GM20000 (cell line): ENCODE measurements at places on chromosomes 2 and 18.

DNA sequence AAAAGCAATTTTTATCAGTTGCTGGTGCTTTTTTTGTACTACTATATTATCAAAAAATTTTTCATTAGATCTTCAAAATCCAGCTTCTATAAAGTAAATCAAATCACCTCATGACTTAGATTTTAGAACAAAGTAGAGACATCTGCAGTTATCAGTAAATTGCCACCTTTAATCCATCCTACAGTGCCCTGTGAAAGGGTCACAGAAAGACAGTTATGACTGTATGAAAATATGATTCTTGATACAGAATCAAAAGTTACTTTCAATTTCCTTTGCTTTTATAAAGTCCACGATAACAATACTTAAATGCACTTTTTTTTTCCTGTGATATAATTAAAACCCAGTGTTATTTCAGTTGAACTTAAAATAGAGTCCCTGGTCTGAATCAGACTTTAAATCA lies 61.4 kb downstream of the PRPF40A start:
- no peak for DNase-seq

DNA sequence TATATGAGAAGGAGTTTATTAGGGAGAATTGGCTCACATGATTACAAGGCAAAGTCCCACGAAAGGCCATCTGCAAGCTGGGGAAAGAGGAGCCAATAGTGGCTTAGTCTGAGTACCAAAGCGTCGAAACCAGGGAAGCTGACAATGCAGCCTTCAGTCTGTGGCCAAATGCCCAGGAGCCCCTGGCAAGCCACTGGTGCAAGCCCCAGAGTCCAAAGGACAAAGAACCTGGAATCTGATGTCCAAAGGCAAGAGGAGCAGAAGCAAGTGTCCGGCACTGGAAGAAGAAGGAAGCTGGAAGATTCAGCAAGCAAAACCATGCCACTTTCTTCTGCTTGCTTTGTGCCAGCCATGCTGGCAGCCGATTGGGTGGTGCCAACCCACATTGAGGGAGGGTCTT lies 74.3 kb upstream of the NPAS2 start:
- no peak for DNase-seq

DNA sequence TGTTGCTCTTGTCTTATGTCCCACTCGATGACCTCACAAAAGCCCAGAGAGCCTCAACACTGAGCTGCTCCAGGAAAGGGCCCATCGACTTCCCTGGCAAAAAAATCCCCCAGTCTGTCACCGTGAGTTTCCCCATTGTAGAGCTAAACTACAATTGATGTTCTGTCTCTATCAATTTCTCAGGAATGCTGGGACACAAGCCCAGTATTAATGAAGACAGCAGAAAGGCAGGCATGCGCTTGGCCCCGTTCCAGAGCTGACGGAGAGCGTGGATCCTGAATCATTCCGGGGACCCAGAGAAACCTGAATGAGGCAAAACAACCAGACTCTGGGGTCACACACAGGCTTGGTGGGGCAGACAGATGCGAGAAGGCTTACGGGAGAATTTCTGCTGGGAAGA lies 146.9 kb downstream of the TTC32 start:
- no peak for DNase-seq

GRCh38 chr2:200450288-200450687 lies 59.6 kb downstream of the KCTD18 start:
- no peak for DNase-seq

- DNase-seq, result no peak
These were observed 64.3 kb downstream of the TET3 start for GRCh38 chr2:74048843-74049519.

DNA sequence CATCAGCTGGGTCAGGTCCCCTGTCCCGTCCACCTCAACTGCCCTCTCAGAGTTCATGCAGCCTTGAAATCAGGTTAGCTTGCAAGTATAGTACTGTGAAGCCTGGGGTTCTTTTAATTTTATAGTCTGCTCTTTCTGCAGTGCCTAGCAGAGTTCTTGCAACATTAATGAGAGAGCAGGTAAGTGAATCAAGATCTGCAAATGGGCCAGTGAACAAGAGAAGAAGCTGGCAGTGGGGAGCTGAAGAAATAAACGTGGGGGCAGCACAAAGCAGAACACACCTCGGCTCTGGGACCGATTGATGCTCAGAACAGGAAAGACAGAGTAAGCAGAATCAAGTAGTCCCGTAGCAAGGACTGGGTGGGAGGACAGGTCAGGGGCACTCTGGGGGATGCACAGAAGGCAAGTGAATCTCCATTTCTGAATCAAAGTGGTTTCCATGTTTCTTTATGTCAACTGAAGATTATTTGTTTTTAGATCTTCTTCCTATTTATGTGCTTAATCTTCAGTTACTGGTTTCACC lies 675.5 kb downstream of the RNF144A start:
- no peak for DNase-seq

GRCh38 chr2:23568211-23568610 lies 183.2 kb downstream of the KLHL29 start:
- DNase-seq, result no peak

DNA sequence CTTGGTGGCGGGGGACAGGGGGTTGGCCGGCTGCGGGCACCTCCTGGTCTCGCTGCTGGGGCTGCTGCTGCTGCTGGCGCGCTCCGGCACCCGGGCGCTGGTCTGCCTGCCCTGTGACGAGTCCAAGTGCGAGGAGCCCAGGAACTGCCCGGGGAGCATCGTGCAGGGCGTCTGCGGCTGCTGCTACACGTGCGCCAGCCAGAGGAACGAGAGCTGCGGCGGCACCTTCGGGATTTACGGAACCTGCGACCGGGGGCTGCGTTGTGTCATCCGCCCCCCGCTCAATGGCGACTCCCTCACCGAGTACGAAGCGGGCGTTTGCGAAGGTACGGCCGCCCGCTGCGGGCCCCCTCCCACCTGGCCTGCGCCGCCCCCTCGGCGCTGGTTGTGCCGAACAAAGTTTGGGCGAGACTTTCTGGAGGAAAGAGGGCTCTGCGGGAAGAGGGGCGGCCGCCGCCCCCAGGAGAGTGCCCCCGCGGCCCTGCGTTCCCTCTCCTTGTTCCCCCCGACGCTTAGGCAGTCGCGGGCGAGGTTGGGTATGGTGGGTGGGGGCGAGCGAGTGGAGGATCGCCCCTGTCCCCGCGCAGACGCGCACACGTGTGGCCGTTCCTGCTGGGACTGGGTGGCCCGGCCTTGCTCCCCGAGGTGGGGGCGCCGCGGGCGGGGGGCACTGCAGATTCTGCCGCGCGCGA lies 866 bp downstream of the CRIM1 start:
- peak; percentile 51 for DNase-seq

GRCh38 chr2:218872645-218873358 lies 7.8 kb upstream of the WNT10A start:
- no peak for DNase-seq

DNA sequence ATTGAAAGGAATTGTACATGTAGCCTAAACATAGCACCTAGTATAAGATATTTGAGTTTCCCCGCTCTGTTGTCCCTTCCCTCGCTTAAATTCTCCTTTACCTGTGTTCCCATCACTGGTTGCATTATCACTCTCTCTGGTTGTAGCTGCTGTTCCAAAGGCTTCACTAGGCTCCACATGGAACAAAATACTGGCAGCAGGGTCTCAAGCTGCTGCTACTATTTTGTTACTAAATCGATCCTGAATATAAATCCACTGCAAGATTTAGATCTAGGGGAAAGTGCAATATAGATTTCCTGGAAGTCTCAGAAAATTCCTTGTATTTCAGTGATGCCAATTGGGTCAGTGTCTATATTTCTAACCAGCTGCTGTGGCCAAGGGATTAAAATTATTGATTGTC lies 443.5 kb downstream of the SATB2 start:
- DNase-seq, result no peak

GRCh38 chr2:40173276-40173675 lies 278.6 kb downstream of the SLC8A1 start:
- no peak for DNase-seq

DNA sequence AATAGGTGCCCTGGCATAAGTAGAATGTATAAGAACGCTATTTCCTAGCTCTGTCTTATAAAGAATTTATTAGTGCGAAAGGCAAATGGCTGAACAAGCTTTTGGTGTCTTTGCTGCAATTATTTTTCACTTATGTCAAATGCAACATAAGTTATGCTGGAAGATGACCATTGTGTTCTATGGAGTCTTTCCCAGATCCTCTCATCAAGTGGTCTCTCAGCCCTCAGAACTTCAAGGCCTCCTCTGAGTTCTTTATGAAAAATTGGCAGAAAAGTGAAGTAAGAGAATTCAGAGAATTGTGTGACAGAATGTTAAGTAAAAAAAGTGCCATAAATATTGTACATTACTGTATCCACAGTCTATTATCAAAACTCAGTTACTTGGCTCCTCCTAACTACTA lies 75.2 kb downstream of the RIT2 start:
- DNase-seq, result no peak

DNA sequence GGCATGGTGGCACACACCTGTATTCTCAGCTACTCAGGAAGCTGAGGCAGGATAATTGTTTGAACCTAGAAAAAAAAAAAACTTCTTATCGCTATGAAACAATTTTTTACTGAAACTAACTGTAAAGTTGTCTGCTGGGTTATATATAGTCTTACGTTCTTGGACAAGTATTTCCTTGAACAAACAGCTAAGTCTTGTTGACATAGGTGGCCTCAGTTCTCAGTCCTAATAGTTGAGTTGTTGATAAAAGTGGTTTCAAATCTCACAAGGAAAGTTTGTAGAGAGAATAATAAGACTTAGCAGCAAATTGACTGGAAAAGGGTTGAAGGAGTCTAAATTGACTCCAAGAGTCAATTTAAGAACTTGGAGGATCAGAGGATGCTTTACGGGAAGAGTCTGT lies 166.5 kb upstream of the KCNJ3 start:
- no peak for DNase-seq

DNA sequence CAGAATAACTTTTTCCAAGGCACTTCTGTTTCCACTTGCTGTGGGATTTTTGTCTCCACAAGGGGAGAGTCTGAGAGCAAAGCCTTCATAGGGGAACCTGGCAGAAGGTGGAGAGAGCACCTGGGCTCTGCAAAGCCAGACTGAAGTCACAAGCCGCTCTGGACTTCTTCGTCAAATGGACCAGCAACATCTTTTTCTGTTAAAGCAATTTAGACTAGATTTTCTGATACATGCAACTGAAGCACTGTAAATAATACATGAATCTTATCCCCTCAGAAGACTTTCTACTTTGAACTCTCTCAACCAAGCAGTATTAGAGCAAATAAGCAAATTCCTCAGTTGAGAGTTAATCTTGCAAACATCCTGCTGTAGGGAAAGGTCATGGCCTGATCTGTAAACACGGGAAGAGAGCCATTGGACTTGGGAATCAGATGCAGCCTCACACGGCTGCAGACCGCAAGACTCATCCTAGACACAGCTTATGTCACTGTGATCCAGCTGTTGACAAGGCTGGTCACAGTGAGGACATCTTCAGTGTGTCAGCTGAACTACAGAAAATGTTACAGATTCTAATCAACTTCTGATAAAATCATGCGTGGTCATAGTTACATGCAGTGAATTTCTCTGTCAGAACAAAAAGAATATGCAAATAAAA lies 3.2 kb downstream of the SH3YL1 start:
- DNase-seq, result no peak

- no peak for DNase-seq
These were observed 259.0 kb downstream of the LOXHD1 start for GRCh38 chr18:46398005-46398404.

GRCh38 chr2:183001948-183002347 lies 36.3 kb downstream of the NCKAP1 start:
- DNase-seq, result no peak

DNA sequence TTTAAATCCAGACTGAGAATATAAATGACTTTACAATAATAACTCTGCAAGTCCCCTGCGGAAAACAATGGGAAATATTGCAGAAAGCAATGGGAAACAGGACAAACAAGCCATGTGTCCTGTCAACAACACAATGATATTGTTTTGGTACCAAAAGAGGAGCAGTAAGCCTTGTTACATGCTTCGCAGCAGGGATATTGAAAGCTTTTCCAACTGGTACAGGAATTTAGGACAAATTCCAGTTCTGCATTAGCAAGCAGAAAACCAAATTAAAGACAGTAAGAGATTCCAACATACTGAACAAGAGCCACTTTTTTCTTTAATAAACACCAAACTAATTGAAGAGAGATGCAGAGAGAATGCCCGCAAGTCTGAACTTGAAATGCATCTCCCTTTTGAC lies 30.0 kb downstream of the FRZB start:
- no peak for DNase-seq

DNA sequence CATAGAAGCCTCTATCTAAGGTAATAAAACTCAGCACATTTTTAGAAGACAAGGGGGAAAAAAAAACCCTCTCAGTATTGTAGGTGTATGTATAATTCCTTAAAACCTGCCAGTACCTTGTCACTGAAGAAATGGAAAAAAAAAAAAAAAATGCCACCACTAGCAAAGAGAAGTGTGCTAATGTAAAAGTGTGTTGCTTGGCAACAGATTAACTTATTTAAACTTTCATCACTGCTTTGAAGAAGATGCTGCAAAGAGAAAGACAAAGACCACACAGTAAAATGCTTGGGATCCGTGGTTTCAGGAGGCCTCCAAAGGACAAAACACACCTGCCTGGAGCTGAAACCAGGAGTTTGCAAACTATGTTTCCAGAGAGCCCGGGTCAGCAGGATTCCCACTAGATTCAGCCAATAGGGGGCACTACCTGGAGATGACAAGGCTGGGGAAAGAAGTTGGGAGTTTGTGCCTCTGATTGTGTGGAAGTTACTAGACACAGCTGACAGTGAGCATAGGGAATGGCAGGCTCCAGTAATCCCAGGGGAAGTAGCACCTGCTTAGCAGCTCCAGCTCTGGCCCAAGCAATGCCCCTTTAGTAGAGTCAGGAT lies 169.1 kb upstream of the TRIB2 start:
- no peak for DNase-seq

DNA sequence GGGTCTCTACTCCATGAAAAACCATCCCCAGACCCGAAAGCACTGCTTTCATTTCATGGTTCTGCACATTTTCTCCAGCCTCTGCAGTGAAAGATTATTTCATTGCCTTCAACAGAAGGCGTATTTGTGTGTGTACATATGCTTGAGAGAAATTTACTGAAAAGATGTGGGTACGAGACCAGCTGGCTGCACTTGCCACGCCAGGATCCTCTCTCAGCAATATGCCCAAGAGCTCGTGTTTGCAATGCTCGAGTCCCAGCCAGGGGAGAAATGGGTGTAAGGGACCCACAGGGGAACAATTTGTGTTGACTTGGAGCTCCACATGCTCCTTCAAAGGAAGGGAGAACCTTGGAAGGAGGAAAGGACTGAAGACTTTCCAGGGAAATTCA lies 37.3 kb downstream of the TMEM177 start:
- no peak for DNase-seq

DNA sequence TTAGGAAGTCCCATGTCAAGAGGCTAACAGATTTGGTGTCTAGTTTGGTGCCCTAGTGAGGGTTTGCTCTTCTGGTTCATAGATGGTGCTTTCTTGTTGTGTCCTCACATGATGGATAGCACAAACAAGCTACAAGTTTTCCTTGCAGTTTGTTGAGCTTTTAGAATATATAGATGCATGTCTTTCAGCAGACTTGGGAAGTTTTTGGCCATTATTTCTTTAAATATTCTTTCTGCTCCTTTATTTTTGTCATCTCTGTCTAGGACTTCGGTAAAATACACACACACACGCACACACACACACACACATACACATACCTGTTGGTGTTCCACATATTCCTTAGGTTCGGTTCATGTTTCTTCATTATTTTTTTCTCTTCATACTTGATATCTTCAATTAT lies 81.5 kb upstream of the TEX51 start:
- DNase-seq, result no peak
